Right atrium auricular region (tissue), 2 donors: ENCODE measurements at places on chromosomes 7 and 10.

GRCh38 chr7:142359694-142360279 lies 101.9 kb upstream of the PRSS58 start:
- no peak for DNase-seq

- DNase-seq = no peak
Observed at GRCh38 chr10:72355214-72355555, 466 bp upstream of the DNAJB12 start.

DNA sequence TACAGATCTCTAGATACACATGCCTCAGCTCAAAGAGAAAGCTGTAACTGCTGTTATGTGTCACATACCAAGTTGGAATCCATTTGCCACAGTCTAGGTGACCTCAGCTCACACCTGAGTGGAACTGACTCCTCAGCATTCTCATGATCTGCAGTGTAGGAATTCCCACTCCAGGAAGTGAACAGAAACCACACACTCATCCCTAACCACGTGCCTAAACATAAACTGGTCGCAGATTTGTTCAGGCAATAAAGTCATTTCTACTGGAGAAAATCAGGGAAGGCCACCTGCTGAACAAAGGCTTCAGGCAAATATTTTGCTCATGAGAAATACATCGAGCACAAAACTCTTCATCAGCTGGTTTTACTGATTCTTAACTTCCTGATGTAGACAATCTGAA lies 23.0 kb upstream of the ZMYND11 start:
- no peak for DNase-seq

GRCh38 chr7:96116173-96116572 lies 205.7 kb downstream of the SLC25A13 start:
- no peak for DNase-seq

DNA sequence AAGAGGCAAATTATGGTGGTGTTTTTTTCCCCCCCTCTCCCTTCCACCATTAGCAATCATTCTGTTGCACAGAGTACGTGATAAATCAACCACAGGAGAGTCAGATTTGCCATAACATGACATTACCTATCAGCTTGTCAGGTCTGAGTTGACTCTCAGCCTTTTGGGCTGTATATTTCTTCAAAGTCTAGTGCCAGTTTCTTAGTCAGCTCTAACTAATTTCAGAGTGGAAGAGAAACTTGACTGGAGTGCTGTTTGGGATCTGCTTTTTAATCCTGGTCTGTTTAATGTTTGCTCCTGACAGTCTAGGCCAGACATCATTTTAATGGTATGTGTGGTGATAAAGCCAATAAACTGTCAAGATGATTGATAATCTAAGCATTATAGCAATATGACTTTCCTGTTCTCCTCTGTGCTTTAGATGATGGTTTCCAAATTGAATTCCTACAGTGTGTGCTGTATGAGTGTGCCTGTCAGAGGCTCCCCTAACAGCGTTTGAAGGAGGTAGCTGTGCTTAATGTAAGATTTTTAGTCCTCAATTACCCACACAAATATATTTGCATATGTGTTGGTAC lies 76.9 kb downstream of the LRMDA start:
- DNase-seq = no peak
